Panc1 (cell line): ENCODE measurements at places on chromosomes 6 and 20. TPM values are rescaled to one million over a fixed set of nuclear protein-coding genes. Genes with fewer than 3 reads are reported as not detected.

DNA sequence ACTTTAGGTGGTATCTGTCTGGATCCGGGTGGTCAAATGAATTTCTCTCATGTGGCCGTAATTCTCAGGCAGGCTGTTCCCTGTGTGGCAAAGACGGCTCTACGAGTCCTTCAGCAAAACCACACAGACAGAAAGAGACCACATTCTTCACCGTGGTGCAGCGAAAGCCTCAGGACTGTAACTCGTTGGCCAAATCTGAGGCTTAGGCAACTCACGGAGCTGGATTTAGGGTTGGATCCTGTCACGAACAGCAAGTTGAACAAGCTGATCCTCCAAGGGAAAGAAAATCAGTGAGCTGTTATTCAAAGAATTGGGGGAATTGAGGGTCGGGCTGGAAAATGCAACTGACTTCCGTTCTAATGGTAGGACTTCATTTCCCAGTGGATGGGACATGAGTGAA lies 167.4 kb downstream of the ZMYND8 start:
- DNase-seq: no peak

DNA sequence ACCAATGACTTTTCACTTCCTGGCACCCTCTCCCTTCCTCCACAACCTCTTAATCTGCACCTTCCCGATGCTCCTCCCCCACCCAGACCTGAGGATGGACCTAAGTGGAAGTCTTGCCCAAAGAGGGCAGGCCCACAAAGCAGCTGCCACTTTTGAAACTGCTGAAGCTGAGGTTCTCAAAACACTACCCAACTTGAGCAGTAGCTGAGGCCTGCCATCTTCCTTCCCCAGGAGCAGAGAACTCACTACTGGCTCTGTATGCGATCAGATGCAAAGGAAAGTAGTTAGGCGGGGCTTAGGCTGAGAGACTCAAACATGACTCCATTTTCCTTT lies 1.5 kb downstream of the HM13 start:
- DNase-seq: no peak

- no peak for DNase-seq
Measured at GRCh38 chr6:129748901-129749748, 39.1 kb upstream of the ARHGAP18 start.

- no peak for DNase-seq
Measured at GRCh38 chr6:119179842-119180241, 101.4 kb upstream of the FAM184A start.

GRCh38 chr6:140576004-140576555 lies 1201.6 kb upstream of the CITED2 start:
- DNase-seq: no peak

- DNase-seq: peak; percentile 94
Measured at GRCh38 chr6:119147101-119148053, 68.9 kb upstream of the FAM184A start.

DNA sequence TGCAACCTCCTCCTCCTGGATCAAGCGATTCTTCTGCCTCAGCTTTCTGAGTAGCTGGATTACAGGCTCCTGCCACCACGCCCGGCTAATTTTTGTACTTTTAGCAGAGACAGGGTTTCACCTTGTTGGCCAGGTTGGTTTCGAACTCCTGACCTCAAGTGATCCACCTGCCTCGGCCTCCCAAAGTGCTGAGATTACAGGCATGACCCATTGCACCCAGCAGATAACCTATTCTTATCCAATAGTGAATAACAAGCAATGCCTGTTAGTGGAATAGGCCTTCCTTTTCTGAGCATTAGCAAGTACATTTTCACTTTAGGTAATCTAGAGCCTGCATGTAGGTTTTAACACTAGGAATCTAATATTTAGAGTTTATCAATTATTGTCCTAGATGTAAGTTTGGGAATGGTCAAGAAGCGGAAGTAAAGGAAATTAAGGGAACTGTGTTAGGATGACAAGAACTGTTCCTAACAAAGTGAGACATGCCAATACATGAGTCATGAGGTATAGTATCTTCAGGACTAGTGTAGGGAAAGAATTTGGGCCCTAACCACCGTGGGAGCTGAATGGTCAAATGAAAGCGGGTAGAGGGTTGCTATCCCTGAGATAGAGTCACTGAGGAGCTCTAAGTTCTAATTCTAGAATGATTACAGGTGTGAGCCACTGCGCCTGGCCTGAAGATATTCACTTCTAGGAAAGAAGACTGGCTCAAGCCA lies 15.0 kb downstream of the BLTP3A start:
- no peak for DNase-seq

DNA sequence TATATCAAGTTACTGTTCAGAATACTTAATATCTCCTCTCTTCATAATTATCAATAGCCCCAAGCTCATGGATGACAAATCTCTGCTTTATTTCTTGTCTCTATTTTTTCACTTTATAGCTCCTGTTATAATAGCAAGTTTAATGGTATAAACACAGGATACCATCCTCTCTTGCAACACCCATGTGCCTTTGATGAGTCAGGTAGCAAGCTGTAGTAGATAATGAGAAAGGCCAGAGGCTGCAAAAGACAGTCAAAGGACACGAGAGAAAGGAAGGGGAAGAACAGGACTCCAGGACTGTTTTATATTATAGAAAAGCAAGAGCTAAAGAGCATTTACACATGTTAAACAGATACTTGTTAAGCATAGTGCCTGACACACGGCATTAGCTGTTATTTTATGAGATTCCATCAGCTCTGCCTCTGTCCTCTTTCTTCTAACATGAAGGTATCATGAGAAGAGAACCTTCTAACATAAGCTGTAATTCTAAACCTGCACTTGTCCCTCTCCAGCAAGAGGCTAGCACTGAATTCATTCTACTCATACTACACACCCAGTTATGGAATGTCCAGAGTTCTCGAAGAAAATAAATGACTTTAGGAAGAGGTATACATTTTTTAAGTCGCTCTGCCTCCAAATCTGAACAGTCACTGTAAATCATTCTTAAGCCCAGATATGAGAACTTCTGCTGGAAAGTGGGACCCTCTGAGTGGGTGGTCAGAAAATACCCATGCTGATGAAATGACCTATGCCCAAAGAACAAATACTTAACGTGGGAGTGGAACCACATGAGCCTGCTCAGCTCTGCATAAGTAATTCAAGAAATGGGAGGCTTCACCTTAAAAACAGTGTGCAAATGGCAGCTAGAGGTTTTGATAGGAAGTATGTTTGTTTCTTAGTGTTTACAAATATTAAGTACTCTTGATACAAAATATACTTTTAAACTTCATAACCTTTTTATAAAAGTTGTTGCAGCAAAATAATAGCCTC lies 45.0 kb downstream of the NT5E start:
- no peak for DNase-seq

DNA sequence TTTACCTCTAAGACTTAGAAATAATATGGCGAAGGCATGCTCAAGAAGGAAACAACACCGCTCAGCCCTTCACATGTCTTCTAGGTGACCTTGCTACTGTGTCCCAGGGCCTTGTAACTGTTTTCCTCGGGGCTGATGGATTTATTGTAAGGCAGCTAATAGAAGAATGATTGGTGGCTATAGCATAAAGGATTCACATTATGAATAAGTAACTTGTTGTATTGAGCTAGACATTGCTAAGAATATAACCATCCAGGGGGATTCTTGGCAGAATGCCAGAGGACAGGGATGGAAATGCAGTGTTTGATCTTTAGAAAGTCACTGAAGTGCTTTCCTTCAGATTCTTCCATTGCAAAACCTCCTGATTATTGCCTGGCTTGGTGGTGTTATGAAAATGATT lies 54.9 kb downstream of the PLEKHG1 start:
- no peak for DNase-seq

DNA sequence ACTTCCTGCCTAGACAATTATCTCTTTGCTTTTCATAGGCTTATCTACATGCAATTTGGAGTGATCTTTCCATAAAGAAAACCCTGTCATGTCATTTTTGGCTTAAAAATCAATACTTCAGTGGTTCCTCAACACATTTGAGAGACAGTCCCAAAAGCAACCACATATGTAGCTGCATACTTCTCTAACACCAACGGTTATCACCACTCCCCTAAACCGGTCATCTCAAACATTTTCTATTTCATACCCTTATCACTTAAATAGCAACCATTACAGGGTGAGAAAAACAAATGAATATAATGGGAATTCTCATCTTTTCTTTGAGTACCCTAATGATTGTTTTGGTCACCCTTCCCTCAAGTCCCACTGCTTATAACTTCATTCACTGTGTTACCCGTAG lies 5.1 kb downstream of the GLO1 start:
- no peak for DNase-seq

- no peak for DNase-seq
Measured at GRCh38 chr6:117078624-117079023, 186.7 kb upstream of the VGLL2 start.

DNA sequence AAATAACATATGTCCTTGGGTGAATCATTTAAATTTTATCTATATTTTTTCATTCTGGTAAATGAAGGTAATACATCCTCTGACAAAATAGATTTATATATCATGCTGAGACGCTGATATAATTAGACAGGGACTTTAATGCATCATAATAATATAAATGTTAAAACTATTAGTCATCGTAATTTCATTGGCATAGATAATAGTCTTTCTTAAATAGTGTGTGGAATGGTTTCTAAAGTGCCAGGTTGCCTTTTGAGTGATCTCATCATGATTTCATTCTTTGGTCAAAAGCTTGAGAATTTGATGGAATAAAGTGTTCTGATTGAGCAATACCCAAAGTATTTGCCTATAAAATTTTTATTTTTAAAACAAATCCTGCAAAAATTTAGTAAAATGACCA lies 43.2 kb upstream of the BMP5 start:
- no peak for DNase-seq

DNA sequence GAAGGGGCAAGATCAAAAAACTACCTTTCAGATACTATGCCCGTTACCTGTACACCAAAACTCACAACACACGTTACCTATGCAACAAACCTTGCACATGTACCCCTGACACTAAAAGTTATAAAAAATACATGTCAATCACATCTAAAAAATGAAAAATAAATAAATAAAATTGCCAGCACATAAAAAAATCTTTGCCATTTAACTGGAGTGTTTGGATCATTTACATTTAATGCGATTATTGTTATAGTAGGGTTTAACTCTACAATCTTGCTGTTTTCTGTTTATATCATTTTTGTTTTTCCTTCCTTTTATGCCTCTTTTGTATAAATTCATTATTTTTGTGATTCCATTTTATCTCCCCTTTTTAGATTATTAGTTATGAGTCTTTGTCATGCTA lies 106.3 kb downstream of the RFX6 start:
- DNase-seq: no peak

DNA sequence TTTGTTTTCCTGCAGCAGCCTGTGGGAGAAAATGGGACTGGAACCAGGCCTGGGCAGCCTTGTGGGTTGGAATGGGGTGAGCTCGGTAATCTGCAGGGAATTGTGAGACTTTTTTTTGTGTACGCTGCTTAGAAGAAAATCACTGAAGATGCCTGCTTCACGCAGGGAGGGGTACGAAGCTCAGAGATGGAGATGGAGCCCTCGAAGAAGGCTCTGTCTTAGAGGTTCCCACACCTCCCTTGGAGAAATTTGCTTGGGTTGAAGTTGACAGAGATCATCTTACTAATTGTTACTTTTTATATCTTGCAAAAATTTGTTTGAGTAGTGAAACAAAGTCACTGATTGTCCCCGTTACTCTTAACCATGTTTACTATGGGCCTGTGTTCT lies 894 bp downstream of the PYGB start:
- no peak for DNase-seq

DNA sequence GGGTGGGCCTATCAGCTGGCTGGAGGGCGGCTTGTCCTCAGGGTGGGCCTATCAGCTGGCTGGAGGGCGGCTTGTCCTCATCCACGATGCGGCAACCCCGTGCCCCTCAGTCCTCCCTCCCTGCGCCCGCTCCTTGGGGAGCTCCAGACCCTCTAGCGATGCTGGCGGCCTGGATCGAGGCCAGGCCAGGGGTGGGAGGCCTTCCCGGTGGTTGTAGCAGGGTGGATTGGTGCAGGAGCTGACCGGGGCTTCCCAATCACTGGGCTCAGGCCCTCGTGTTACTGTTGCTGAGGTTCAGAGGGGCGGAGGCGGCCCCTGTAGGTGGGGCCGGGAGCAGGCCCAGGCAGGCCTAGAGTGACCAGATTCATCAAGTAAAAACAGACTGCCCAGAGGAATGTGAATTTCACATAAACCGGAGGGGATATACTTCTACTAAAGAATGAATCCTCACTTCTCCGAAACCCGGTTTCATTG lies 8.8 kb downstream of the SLC17A9 start:
- DNase-seq: no peak

DNA sequence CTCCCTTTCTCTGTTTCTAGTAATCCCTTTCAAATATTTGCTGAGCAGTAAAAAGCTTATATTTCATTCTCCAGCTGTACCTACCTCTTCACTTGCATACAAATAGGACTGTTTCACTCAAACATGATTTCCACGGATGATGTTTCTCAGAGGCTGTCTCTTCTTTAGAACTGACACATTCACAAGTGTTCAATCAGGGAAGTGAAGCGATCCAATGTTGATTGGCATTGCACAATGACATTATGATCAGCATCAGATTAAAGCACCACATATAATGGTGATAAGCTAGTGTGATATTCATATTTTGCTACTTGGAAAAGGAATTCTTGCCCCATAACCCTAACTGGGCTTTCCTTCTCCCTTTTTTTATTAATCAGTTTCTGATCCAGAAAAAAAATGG lies 681.8 kb downstream of the TBC1D32 start:
- no peak for DNase-seq

DNA sequence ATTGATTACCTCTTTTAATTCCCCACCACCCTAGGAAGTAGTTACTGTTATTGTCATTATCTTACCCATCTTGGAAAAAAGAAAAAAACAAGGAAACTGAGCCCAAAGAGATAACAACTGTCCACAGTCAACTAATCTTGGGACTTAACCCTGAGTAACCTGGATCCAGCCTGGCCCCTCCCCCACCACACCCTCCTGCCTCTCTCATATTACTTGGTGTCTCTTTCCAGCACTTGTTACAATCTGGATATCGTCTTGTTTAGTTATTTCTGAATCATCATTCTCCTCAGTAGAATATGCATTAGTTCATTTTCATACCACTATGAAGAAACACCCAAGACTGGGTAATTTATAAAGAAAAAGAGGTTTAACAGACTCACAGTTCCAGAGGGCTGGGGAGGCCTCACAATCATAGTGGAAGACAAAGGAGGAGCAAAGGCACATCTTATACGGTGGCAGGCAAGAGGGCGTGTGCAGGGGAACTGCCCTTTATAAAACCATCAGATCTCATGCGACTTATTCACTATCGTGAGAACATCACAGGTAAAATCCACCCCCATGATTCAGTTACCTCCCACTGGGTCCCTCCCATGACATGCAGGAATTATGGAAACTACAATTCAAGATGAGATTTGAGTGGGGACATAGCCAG lies 60.3 kb downstream of the LY86 start:
- no peak for DNase-seq

GRCh38 chr6:7132398-7133035 lies 24.8 kb downstream of the RREB1 start:
- DNase-seq: no peak

GRCh38 chr6:131960371-131961133 lies 9.4 kb upstream of the CCN2 start:
- DNase-seq: no peak

SLC17A1 gene
- total RNA-seq: not detected

SEL1L2 gene
- not detected for total RNA-seq

POM121L2 gene
- total RNA-seq: not detected

SOX18 gene
- 18.7 TPM for total RNA-seq

CD24 gene
- 57.4 TPM for total RNA-seq

CD93 gene
- 0.10 TPM for total RNA-seq

HUS1B gene
- total RNA-seq: 0.74 TPM

TOMM6 gene
- 234 TPM for total RNA-seq

TRIM15 gene
- total RNA-seq: 0.13 TPM

DNAAF9 gene
- total RNA-seq: 7.4 TPM

WFDC2 gene
- 1.6 TPM for total RNA-seq

ANKEF1 gene
- total RNA-seq: 6.3 TPM

NOX3 gene
- not detected for total RNA-seq

LY6G5C gene
- 0.62 TPM for total RNA-seq

TFAP2B gene
- not detected for total RNA-seq
